ENCODE measurements at places on chromosomes 2 and 18.

DNA sequence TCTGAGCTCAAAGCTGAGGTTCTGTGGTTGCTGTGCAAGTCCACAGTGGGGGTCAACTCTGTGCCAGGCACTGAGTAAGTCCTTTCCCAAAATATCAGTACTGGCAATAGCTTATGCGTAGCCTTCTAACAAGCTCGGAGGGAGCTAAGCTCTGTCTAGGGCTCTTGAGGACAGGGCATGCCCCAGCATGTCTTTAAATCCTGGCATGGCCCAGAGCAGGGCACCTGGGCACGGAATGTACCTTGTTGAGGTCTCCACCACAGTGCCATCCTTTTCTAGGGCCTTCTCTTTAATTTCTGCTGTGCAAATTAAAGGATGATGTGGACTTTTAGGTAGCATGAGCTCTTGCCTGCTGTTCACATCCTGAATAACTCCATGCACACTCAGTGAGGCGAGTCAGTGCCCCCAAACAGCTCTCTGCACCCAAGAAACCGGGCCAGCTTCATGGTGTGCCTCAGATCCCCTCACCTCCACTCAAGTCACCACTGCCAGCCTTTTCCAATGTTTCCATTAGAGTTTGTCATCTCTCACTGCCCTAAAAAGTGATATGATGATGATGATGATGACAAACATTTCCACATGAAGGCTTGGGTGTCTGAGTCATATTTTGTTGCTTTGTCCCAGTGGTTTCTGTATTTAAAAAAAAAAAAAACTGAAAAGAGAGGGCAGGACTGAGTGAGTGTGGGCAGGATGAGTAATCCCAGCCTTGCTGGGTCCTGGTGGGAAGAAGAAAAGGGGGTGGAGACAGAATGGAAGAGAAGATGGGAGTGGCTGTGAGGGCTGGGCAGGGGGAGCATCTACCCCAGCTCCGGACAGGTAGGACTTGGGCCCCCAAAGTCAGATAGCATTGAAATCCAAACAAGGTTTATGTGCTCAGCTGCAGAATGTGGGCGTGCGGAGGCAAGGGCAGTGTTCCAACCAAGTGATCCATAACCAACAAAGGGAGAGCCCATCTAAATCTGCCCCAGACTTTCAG is 78.9 kb downstream of the ZBTB7C start:
- DNase-seq, result peak; percentile 89

DNA sequence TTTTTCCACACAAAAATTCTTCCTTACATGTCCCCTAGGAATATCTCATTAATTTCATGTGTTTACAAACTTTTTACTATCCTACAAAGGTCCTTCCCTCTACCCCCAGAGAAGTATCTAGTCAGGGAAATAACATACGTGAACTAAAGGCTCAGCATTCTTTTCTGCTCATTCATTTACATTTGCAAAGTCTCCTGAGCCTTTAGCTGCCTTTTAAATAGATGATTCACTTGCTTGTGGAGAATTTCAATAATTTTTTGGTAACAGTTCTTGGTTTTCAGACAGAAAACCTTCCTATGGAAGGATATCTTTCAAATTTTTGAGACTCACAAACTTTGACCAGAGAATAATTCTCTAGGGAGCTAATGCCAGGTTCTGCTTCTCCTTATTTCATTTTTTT is 81.5 kb upstream of the RMDN2 start:
- DNase-seq, result peak; percentile 92

- no peak for DNase-seq
These were observed 2.7 kb upstream of the CROCC2 start for GRCh38 chr2:240903191-240904060.

DNA sequence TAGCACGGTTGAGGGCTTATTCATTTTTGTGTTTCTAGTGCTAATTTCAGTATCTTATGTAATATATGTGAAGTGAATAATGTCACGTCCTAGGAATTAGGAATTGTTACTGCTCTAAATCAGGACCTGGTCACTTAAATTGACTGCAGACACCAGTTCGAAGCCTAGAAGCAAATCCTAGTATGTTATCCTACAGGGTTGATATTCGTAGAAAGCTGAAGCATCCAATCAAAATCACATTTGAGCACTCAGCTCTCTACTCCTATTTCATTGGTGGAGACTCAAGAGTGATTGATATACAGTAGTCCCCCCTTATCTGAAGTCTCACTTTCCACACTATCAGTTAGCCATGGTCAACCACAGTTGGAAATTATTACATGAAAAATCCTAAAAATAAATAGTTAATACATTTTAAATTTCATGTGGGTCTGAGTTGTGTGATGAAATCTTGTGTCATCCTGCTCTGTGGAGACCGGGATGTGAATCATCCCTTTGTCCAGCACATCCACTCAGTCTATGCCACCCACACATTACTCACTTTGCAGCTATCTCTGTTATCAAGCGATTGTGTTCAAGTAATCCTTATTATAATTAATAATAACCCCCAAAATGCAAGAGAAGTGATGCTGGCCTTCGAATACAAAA is 35.2 kb upstream of the SCN9A start:
- DNase-seq, result peak; percentile 92

DNA sequence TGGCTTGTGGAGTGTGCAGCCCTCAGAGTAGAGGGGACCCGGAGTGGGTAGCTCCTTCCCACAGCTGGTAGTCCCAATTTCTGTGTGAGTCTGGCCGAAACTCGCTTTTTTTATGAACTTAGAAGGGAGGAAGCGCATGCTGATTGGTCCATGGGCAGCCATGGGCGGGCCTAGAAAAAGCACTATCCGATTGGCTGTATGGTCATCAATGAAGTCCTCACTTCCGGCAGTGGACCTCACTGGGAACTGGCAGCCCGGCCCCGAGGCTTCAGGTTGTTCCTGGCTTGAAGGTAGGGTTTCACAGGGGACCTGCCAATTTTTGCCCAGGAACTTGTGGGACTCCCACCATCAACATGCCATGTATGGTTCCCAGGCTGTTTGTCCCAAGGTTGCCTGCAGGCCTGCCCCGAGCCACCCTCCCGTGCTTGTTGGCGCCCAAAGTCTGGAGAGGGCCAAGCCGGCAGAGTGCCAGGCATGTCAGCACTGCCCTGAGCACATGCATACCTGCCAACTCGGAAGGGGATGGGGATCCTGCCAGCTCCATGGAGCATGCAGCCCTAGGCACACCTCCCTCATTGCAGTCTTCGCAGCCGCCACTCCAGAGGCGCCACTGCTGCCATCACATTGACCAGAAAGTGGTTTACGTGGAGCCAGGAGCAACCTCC is 98.5 kb downstream of the ATP9B start:
- no peak for DNase-seq

DNA sequence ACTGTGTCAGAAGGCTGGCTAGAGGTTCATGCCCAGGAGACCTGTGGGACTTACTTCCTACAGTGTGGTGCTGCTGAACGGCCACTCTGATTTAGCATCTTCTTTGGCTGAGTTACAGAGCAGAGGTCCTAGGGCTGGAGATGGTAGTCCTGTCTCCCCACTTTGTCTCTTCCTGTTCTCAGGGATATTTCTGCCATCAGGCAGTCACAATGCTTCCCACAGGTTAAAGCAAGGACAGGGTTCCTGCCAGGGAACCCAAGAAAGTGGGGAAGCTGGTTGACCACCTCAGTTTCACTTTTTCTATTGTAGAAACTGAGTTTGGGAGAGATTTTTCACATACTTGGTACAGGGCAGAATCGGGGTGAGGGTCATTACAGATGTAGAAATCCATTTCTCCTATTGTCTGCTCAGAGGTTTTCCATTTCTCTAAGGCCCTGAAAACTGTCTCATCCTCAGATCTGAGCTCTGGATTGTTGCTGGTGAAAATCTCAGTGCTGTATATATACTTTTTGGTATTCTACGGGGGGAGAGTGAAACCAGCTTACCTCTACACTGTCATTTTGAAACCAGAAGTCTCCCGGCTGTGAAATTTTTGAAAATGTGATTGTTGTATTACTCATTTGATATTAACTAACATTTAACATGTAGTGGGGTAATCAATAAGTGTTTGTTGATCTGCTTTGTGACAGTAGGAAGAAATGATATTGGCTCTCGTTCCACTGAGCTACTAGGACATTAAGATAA is 37.0 kb upstream of the MEP1B start:
- no peak for DNase-seq

DNA sequence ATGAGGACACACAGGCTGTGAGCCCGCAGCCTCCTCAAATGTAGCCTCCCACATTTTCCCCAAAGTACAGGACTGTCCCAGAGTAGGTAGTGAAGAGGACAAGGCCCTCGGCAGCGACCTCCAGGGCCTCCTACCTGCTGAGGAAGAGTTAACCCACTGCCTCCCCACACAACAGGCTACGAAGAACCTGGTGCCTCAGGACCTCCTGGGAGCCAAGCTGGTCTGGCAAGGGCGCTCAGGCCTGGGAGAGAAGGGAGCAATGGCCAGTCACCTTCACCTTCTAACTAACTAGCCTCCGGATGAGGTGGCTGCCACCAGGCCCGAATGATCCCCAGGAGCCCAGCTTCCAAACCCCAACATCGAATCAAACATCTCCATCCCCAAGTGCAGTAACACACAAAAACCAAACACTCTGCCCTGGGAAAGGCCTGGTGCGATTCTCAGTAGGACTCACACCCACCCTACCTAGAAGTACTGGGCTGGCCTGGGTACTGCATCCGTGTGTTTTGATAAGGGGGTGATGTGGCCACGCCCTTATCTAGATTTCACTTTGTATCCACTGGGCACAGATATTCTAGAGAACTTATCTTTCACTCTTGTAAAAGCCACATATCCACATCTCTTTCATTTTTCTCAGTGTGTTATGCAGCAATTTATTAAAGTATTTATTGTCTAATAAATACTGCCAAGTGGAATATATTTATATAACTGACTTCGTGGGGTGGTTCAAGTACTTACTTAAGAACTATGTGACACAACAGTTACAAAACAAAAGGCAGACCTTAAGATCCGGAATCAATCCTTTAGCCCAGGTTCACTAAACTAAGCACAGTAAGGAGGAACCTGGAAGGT is 9.7 kb downstream of the ERFE start:
- no peak for DNase-seq

- no peak for DNase-seq
These were observed 49.5 kb downstream of the ATL2 start for GRCh38 chr2:38327580-38327979.

DNA sequence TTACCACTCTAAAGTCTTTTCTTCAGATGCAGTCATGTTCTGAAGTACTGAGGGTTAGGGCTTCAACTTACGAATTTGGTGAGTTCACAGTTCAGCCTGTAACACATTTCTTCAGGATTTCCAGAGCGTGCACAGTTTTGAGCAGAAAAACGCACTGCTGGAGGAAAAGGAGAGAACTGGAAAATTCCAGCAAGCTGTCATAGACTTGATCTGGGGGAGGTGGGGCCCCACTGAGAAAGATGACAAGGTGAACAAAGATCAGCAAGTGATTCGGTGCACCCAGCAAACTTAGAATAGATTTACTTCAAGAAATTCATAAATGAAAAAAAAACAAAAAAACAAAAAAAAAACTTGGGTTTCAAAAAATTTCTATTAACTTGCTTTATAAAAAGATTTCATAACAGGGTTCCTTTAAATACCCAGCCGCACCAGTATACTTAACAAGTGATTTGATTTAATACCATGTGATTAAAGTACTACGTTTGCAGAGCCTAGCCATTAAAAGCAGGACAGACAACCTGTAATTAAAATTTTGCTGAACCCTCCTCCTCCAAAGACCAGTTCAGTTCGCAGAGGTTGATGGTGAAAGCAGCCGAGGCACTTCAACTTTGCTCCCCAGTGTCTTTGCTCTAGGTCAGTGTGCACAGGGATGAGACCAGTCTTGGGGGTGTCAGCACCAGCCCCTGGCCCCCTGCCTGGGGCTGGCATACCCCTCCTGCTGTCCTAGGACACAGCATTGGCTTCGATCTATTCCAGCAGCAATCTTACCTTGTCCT is 30.5 kb downstream of the CTIF start:
- no peak for DNase-seq

- DNase-seq, result no peak
These were observed 56.2 kb upstream of the CCDC85A start for GRCh38 chr2:56127463-56128152.

Data from fibroblast of skin of scalp (primary cell).